ENCODE measurements at places on chromosomes 4 and X. TPM values are rescaled to one million over a fixed set of nuclear protein-coding genes. Genes with fewer than 3 reads are reported as not detected.

The SUPT20HL1 gene
- total RNA-seq, result not detected

DNA sequence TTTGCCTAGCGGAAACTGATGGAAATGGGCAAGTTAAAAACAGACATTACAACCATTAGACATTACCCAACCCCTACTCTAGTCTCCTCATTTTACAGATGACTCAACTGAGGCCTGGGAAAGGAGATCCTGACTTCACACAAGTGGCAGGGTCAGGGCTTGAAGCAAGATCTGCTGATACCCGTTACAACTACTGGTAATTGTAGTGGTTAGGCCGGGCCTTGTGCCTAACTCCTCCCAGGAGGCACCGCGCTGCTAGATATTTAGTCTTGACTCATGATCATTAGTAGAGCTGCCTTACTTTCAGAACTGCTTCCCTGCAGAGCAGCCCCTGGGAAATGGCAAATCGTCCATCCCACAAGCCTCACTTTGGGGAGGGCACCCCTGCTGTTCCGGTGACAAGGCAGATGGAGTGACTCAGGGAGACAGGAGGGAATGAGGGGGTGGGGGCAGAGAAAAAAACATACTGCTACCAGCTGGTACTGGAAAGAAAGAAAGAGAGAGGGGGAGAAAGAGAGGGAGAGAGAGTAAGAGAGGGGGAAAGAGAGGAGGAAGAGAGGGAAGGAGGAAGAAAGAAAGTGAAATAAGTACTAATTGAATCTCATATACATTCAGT lies 12.2 kb downstream of the ARHGEF6 start:
- DNase-seq, result no peak

The TRIML2 gene
- total RNA-seq, result not detected

DNA sequence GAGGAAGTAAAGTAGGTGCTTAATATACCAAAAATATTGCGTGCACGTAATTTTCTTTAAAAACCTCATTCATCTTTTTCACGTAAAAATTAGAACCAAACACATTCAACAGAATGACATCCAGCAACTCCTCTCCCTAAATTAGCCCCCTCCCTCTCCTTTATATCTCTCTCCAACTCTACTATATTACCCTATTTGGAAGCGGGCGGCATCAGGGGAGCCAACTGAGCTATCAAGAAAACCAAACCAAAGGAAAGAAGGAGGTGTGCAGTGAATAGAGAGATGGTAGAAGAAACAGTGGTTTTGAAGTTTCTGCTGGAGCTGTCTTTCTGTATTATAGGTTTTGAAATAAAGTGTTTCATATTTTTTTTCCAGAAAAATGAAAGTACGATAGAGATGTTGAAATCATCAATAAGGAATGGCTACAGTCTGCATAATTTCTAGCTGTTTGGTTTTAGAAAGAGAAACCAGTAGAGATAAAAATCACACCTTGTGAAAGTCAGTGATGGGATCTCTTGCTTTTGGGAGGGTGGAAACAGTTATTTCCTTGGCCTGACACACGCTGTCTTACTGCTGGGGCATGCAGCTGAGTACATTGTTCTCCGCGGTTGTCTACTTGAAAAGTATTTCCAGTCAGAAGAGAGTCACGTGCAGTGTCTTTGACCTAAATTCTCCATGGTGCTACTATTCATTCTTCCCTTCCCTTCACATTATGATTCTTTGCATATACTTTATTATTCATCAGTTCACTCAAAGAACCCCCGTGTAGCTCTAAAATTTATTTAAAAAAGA lies 94.1 kb upstream of the WDR17 start:
- DNase-seq, result no peak

- no peak for DNase-seq
Measured at GRCh38 chrX:85619962-85620361, 240.5 kb upstream of the POF1B start.

- DNase-seq, result no peak
Measured at GRCh38 chr4:627347-628125, 2.2 kb downstream of the PDE6B start.

DNA sequence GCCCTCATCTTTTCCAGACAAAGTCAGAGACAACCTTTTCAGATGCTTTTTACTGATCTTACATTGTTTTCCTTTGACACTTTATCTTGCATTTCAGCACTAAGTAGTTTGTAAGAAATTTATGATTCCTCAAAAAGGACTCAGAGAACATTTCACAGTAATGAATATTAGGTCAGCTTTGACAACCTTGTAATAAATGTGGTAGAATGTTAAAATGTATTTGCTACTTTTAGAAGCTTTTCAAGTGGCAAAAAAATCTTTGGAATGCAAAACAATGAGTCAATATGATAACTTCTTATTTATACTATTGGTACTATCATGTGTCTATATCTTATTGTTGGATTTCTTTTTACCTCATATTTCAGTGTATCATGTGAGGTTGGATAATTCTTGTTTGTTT lies 146.2 kb upstream of the FAT4 start:
- DNase-seq, result no peak

DNA sequence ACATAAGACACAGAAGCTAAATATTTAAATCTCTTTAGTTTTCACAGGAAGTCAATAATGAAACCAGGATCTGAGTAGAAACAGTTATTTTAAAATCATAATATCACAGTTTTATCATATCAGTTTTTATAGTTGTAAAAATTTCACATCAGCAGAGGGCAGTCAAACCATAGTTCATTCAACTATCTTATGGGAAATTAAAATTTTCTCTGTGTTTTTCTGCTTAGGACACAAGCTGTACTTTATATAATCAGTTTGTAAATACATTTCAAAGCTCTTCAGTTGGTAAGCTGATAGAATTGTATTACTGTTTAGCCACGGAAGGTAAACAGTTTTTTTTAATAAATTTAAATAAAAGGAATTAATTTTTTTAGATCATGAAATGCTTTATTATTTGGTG lies 204.8 kb upstream of the NUDT6 start:
- no peak for DNase-seq

DNA sequence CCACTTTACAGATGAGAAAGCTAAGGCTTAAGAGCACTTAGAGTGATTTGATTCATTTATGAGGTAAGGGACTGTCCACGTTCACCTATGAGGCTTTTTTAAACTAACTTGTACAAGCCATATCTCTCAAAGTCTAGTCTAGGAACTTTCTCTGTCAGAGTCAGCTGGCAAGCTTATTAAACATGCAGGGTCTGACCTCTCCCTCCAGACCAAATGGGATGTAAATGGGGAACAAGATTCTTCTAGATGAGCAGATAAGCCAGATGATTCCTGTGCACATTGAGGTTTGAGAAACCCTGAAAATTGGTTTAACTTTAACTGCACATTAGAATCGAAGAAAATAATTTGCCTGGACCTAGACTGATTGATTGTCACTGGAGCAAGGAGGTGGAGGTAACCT lies 160.0 kb upstream of the SPRY1 start:
- no peak for DNase-seq

DNA sequence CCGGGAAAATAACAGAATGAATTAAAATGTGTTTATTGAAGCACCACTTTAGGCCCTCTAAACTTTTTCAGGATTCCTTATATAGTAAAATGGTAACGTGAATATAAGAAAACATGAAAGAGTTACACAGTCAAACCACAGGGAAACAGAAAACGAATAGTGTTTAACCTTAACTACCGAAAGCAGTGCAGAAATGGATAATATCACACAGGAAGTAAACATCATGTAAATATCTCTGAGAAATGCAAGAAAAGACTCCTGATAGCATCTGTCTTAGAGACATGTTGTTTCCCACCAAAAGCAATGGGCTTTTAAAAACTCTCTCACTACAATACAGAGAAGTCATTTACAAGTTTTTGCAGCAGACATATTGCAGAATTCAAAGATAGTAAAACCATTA lies 323.9 kb upstream of the CXXC4 start:
- no peak for DNase-seq

The GABRQ gene
- 0.10 TPM for total RNA-seq

DNA sequence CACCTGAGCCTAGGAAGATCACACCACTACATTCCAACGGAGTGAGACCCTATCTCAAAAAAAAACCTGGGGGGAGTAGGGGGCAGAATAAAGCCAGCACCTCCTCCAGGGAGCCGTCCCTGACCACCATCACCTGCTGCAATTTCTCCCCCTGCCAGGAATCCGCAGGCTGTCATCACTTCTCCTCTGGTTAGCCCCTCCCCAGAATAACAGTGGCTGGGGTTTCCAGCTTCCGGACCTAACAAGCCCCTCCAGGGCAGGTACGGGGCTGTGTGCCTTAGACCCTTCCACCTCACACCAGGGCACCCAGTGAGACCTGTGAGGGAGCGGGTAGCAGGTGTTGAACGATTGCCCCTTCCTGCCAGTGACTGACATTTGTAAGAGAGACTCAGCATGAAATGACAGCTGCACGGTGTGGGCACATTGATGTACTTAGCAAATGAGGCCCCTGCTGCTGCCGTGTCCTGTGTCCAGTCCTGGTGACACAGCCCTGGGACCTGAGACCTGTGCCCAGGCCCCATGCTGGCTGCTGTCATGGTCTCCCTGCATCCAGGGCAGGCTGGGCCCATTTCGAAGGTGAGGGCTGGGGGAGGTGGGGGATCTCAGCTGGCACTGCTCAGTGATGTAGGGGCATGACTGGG lies 6.7 kb upstream of the WFS1 start:
- no peak for DNase-seq

- no peak for DNase-seq
Measured at GRCh38 chrX:54479136-54480111, 16.6 kb downstream of the FGD1 start.

The GPR50 gene
- 0.64 TPM for total RNA-seq

DNA sequence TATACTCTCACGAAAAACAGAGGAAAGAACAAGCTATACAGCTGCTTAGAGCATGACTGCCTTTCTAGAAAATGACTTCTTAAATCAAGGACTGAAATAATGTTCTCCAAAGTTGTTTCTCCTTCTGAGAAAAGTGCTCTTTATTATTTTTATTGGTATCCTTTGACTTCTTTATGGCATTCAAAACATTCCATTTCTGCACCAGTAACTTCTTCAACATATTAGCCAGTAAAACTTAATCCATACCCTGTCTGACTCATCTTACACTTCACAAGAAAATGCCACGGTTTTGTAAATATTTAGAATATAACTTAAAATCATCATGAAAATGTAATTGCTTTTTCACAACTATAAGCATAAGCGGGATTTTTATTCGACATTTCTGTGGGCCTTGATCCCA lies 180.4 kb downstream of the NR3C2 start:
- no peak for DNase-seq

The XG gene
- total RNA-seq, result 1.2 TPM

DNA sequence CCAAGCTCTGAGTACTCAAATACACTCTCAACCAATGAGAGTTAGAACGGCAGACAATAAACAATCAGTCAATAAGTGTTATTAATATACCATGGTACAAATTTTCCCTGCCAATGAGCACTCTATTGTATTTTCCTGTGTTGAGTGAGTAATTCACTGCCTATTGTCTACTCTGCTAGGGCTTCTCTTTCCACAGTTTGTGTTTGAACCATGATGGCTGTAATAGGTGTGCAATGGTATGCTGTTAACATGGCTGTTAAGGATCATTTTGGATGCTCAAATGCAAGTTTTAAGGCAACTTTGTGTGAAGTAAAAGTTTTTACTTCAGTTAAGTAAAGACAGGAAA lies 41.2 kb downstream of the RPS6KA3 start:
- DNase-seq, result no peak

DNA sequence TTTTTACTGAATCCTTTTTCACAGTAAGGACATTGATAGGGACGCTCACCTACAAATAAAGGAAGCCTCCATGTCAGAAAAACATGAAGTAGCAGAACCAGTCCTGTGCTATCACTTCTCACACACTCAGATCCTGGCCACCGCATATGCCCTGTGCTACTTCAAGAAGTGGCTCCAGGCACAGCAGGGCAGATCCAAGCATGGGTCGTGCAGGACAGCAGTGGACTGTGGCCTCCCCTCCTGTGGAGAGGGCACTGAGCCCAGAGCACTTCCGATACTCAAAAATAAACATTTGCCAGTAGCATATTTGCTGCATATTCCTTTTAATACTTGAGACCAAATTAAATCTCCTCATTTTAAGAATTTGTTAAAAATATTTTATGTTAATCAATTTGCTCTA lies 167.9 kb downstream of the PRDM5 start:
- DNase-seq, result no peak

The S100P gene
- 3.5 TPM for total RNA-seq

- DNase-seq, result no peak
Measured at GRCh38 chrX:138492371-138492770, 219.1 kb downstream of the FGF13 start.

DNA sequence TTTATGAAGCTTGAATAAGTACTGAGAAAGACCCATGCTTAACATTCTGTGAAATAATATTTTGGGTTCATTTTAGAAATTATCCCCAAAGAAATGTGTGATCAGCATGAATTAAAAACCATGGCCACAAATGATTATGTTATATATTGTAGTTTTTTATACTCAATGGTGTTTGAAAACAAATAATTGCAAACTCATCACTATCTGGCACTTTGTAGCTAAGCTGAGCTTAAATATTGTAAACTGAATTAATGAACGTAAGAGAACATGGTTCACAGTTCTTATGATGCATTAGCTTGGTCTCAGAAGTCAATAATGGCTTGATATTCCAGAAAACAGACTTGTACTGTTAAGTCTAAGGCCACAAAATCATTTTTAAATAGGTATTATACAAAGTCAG lies 24.6 kb upstream of the ASB5 start:
- no peak for DNase-seq

GRCh38 chr4:19776021-19776459 lies 475.7 kb upstream of the SLIT2 start:
- no peak for DNase-seq

DNA sequence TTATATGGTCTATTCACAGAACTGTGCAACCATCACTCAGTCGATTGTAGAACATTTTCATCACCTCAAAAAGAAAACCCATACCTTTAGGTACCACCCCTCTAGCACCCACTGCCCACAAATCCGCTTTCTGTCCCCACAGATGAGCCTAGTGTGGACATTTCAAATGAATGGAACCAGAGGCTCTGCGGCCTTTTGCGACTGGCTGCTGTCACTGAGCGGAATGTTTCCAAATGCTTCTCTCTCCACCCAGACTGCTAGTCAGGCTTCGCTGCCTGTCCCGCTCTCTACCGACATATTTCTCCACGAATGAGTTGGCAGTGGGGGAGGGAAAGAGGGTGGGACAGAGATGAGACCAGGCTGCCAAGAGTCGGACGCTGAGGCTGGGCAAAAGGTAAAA lies 1.7 kb upstream of the BGN start:
- no peak for DNase-seq

The ASB5 gene
- total RNA-seq, result 0.84 TPM

The NXF2 gene
- not detected for total RNA-seq

DNA sequence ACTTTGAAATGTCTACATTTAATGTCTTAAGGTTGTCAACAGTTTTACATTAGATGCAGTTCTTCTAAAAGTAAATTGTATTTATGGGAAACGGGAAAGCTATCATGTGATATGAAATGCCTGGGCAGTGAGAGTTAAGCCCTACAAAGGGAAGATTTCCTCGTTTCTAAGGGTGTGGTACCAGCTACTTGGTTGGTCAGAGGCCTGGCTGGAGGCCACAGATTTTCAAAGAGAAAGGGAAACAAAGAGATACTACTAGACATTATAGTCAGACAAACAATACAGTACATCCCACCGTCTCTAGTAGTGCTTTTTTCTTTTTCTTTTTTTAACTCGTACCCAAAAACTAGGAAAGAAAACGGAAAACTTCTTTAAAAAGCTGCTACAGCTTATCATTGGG lies 467.8 kb downstream of the PCDH7 start:
- DNase-seq, result no peak
